Activated naive CD8-positive, alpha-beta T cell treated with anti-CD3 and anti-CD28 coated beads for 36 hours (primary cell): ENCODE measurements at places on chromosomes 6 and 20. TPM values are rescaled to one million over a fixed set of nuclear protein-coding genes. Genes with fewer than 3 reads are reported as not detected.

SLCO4A1 gene
- total RNA-seq = 56.9 TPM

ADAM33 gene
- not detected for total RNA-seq

CRISP3 gene
- total RNA-seq = not detected

DNA sequence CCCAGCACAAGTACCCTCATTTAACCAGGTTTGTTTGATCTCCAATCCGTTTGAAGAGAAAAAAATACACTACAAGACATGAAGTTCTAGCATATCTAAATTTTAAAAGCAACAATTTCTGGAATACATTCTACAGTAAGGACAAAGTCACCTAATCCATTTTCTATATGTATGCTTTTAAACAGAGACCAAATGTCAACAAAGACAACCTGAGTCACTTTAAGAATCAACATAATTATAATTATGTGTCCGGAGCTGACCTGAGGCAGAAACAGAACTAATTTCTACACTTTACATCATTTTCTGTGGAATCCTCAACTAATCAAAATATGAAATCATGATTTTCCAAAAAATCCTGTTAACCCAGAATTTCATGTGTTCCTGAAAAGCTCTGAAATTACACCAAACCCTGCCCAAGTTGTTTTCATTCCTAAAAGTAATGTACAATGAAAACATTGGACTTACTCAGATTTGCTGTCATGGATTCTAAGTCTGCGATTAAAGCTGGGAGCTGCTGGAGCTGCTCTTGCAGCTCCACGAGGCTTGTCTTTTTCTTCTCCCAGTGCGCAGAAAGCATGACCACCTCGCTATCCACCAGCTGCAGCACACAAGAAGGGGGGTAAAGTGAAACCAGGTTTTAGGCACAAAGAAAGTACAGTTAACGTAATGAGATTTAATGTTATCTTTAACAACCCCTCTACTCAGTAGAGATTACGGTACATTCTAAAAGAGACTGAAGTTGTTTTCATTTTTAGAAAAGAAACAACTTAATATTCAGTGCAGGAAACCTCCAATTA lies 35.8 kb downstream of the DTNBP1 start:
- DNase-seq = no peak

WDR46 gene
- 107 TPM for total RNA-seq

NR2E1 gene
- total RNA-seq = not detected

DNA sequence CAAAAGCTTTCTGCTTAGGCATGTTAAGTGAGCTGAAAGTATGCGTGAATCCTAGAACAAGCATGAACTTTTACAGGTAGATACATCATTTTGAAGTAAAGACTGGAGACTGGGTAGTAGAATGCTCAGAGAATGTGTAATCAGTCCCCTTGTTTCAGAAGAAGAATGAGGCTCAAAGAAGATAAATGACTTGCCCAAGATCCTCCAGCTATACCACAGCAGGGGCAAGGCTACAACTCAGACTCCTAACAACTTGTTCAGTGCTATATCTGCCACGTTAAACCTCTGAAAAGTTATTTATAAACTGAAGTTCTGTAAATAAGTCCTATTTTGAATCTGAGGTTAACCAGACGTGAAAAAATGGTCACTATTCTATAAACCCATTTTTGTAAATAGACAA lies 2.9 kb downstream of the RIPOR2 start:
- no peak for DNase-seq

DNA sequence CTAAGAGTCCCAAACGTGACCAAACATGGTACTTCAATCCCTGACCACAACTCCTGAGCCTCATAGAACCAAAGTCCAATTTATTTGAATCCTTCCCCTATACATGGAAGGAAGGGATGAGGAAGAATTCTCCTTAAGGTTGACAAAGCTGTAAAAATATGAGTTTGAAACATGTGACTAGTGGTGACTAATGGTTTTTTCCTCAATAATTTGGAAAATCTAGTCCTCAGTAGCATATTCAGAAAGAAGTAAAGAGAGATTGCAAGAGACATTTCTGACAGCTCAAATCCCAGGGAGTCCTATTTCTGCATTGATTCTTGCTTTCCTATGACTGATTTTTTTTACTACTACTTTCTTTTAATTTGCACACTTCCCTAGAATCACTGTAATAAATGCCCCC lies 443.7 kb downstream of the FRK start:
- DNase-seq = no peak

DNA sequence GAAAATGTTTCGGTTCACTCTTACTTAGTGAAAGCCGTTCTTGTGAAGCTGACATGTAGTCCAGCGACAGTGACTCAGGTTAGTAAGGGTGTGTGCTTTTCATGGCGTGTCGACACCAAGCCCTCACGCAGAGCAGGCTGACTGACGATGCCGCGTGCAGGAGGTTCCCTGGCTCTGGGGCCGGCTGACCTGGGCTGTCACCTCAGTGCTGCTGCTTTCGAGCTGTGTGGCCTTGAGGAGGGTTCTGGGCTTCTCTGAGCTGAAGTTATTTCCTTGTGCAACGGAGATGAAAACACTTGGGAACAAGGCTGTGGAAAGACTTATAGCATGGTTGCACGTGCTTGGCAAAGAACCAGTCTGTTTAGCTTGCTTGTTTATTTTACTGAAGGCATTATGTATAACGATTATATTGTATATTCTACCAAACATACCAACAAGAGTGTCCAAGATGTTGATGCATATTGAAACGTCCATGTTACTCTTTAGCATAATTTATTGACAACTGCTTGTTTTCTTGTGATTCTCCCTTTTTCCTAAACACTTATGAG lies 59.2 kb downstream of the PHACTR3 start:
- DNase-seq = no peak

FLRT3 gene
- total RNA-seq = not detected

- no peak for DNase-seq
Measured at GRCh38 chr20:58004900-58005299, 223.6 kb downstream of the ANKRD60 start.

CDC40 gene
- total RNA-seq = 29.1 TPM

RIPPLY2 gene
- total RNA-seq = not detected

DNA sequence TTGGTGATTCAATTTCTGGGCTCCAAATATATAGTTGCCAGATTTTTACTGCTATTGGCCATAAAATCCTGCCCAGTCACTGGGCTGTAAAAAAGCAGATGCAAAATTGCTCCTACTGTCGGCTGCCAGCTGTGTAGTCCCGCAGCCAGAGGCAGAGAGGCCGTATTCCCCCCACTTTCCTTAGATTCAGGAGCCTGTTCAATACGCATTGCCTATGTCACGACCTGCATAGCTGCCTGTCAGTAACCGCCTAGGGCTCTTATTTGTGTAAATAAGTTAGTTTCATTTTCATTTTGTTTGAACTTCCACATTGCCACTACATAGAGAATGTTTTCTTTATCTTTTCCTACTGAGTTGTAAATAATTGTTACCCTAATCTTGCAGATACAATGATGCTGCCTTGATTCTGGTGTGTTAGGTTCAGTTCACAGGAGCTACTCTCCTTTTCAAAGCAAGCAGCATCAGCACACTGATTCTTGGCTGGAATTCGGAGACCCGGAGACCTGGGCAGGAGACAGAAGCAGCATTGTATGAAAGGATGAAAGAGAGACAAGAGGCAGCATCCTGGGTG lies 46.0 kb upstream of the UST start:
- no peak for DNase-seq

- DNase-seq = no peak
Measured at GRCh38 chr6:19465760-19466159, 371.4 kb upstream of the ID4 start.

SYCP2L gene
- total RNA-seq = not detected
